ENCODE measurements at places on chromosomes 16 and 17.

DNA sequence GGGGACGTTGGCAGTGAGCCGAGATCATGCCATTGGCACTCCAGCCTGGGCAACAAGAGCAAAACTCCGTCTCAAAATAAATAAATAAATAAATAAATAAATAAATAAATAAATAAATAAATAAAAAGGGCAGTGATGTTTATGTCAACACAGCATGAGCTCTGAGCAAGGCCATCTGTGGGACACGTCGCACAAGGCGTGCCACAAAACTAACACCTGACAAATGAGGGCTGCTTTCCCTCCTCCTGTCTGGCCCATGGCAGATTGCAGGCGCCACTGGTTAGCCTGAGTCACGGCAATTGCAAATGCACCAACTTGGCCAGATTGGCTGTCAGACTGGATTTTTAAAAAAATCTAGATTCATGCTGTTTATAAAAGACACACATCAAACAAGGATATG is 25.9 kb upstream of the SPNS3 start:
- DNase-seq: no peak

GRCh38 chr17:75684924-75685323 is 17.8 kb downstream of the SAP30BP start:
- no peak for DNase-seq

GRCh38 chr17:27569884-27570577 is 61.0 kb upstream of the LGALS9 start:
- DNase-seq: no peak

DNA sequence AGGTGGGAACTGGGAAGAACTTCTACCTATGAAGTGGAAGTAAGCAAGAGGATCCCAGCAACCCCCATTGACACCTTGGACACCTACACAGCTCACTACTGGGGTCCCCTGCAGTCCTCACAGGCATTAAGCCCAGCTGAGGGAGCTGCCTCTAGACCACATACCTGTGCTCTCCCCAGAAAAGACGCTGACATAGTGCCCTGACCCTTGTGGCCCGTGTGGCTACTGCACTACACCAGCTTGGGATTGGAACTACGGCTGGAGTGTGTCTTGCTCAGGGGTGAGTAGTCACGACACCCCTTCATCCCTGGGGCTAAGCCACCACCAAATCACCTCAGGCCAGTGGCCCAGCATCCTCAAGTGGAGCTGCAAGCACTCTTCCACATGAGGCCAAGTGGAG is 54.2 kb upstream of the NSRP1 start:
- DNase-seq: no peak

DNA sequence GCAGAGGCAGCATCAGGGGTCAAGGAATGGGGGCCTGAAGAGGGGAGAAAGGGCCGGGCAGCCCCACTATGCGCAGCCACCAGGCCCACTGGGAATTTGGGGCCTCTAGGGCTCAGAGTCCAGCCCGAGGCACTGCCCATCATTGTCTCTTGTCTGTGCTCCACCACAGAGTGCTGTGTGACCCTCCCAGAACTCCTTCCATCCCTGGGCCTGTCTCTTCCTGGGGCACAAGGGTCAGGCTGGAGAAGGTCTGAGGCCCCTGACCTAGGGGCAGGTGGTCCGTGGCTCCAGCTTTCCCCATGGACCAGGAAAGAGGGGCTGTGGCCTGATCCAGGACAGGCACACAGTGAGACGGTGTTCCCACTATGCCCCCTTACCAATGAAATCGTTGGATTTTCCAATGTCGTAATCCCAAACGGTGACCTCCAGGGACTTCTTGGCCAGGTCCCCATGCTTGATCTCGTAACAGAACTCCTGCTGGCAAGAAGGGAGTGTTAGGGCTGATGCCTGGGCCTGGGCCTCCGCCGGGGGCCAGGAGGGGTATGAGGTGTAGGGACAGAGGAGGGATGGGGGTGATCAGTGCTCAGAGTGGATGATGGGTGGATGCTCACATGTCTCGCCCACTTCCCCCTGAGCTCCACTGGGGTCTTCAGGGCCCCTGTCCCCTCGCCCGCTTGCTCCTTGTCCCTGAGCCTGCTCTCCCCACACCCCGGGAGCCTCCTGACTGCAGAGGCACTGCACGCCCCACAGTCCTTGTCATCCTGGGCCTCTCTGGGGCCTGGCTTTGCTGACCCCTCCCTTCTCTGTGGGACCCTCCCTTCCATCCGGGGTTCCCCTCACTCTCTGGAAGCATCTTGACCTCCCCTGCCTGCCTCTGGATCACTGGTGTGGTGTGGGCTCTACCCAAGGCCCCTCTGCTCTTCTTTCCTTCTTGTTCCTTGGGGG is 10.7 kb downstream of the SCGB1C2 start:
- DNase-seq: no peak

GRCh38 chr17:37706446-37706845 is 38.4 kb downstream of the HNF1B start:
- DNase-seq: no peak

DNA sequence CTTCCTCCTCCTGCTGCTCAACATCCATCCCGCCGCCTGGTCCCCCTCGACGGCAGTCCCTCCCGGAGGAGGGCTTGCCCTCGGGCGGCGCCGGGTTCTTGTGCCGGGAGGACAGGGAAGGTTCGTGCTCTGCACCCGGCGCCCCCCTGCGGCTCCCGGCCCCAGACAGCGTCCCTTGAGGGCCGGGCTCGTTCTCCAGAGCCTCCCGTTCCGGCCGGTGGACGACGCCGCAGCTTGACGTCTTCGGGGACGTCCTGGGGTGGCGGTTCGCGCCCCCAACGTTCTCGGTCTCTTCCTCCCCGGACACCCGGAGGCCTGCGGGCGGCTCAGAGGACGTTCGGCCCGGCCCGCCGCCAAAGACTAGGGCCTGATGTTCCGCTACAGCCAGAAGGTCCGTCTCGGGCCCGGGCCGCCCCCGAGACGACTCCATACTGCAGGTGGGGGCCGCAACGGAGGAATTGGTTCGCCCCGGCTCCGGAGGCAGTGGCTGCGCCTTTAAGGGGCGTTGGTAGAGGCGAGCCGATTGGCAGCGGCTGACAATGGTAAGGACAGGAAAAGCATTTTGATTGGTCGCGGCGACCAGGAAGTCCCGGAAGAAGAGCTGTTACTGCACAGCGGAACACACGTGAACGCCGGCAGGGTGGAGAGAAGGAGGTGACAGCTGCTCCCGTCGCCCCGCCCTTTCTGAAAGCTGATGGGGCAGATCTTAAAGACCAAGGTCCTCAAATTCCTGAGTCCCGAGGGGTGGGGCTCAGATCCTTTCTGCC is at the start of gene BORCS6:
Gene BORCS6 (minus strand): TSS at position 470 of the 767 bp plus-strand sequence. CDS start 40 bp downstream, at position 430.
- peak; percentile 98 for DNase-seq

DNA sequence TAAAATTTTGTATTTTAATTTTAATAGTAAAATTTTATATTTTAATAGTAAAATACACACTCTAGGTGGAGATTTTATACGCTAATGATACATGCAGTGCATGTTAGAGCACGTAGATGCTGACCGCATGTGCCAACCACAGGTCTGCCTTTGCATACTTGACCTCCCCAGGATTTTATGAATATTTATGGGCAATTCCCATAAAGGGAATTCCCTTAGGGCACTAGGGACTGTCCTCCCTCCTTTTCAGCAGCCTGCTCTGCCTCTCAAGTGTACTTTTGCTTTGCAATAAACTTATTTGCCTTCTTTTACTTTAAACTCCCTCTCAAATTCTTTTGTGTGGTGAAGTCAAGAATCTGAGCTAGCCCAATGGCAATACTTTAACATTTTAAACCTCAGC is 217.7 kb upstream of the CDH8 start:
- DNase-seq: no peak

DNA sequence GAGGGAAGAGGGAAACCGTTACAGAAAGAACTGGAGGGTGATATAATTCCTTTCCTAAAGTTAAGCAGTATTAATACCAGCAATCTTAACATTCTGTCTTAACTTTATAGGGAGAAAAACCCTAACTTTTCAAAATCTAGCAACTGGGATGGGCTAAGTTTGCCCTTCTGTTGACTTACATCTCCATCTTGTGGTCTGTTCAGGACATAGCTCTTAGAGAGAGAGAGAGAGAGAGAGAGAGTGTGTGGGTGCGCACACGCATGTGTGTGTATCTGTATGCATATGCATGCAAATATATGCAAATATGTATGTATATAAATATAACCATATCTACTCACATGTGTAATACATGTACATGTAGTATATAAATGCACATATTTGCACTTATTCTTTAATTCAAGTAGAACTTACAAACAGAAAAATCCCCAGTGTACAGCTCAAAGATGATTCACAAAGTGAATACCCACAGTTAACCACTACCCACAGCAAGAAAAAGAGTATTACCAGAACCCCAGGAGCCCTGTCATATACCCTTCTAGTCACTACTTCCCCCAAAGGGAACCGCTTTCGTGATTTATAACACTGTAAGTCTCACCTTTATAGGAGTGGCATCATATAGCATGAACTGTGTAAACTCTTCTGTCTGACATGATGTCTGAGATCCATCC is 46.5 kb downstream of the STX8 start:
- no peak for DNase-seq

DNA sequence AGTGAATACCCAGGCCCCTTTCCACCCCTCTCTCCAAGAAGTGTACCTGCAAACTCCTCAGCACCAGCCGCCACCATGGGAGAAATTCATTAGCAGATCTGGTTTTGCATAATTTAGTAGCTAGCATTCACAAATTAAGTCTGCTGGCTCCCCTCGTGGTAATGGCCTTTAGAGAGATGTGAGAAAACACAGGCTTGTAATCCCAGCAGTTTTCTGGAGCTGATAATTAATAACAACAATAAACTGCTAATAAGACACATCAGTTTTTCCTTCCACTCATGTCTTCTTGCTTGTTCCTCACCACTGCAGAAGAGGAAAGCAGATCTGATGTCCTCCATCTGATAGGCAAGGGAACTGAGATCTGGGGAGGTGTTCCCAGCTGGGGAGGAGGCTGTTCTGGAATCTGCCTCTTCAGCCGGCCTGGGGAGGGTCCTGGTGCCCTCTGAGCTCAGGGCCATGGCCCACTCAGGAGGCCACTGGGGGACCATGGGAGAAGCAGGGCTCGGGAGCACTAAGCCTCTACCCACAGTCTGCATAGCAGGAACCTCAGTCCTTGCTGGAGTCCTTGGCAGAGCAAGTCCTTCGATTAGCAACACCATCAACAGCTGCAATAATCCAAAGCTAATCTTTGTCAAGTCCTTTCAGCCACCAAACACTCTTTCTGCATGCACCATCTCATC is 74.2 kb upstream of the DNAJA2 start:
- DNase-seq: no peak

DNA sequence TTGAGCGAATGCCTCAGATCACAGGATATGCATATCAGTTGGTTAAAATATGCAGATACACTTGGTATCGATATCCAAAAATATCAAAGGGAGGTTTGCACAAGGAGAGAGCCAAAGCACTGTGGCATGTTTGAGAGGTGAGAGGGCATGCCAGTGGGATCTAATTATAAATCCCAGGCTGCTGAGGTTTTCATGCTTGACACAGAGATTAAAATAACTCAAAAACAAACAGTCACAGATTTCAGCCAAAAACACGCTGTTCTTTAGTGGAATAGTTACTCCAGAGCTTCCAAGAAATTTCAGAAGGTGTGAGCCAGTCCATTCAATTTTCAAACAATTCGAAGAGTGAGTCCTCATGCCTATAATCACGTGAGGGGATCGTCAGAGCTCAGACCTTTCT is 477.9 kb downstream of the SOX9 start:
- no peak for DNase-seq

GRCh38 chr17:80901319-80901718 is 90.3 kb upstream of the CHMP6 start:
- no peak for DNase-seq

Measured in NCI-H1105 (cell line).